ENCODE measurements at places on chromosomes 5 and 9. TPM values are rescaled to one million over a fixed set of nuclear protein-coding genes. Genes with fewer than 3 reads are reported as not detected.

Gene PCDHB10
- not detected for total RNA-seq

Gene SLC2A6
- 21.2 TPM for total RNA-seq

Gene BRINP1
- 0.22 TPM for total RNA-seq

Gene SAPCD2
- total RNA-seq = 28.6 TPM

Gene INSL4
- total RNA-seq = 15.8 TPM

Gene SV2C
- total RNA-seq = not detected

Gene PSD2
- 0.03 TPM for total RNA-seq

Gene ADAMTS13
- 0.36 TPM for total RNA-seq

Gene CD14
- total RNA-seq = 5.6 TPM

Gene CFAP77
- total RNA-seq = 0.28 TPM

Gene ADGRD2
- not detected for total RNA-seq

Gene RHOBTB3
- total RNA-seq = 5.9 TPM

Gene FST
- 13.3 TPM for total RNA-seq

Gene MEIKIN
- not detected for total RNA-seq

Gene FBXW5
- total RNA-seq = 95.1 TPM
